ENCODE measurements at places on chromosomes 7 and 10. TPM values are rescaled to one million over a fixed set of nuclear protein-coding genes. Genes with fewer than 3 reads are reported as not detected.

The ABCB1 gene
- total RNA-seq, result not detected

The ATP6V1F gene
- total RNA-seq, result 162 TPM

DNA sequence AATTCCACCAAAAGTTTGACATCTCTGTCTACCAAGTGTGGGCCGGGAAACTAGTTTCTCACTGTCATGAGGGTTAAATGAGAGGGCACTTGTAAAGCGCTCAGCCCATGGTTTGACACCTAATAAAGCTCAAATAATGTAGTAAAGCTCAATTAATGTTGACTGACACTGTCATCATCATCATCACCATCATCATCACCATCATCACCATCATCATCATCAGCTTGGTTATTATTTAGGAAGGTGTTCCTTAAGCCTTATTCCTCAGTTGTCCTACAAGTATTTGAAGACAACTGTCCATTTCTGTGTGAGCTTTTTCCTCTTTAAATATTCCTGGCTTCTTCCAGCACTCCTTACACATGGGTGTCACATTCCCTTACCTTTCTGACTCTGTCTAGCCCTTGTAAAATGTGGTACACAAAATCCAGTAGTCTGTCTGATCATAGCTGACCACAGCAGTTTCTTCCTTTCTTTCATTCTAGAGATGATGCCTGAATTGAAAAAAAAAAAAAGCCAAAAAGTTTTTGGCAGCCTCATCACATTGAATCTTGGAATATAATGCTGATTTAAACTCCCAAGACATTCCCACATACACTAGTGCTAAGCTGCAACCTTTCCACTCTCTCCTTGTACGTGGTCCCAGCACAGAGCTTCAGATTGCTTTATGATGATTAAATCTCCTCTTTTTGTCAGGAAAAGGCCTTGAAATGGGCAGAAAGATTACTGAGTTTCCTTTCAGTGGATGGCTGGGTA is 40.6 kb upstream of the SEPHS1 start:
- H3K4me1 ChIP-seq, result no peaks in the 10 kb centered on the region
- H3K27ac ChIP-seq, result no peak overlapping the region
- DNase-seq, result no peak

- H3K27ac ChIP-seq, result no peak overlapping the region
- DNase-seq, result peak; percentile 92
- no peaks in the 10 kb centered on the region for H3K36me3 ChIP-seq
- peaks cover 37% of the 10 kb centered on the region for H3K27me3 ChIP-seq
- no peak overlapping the region for H3K4me3 ChIP-seq
- no peaks in the 10 kb centered on the region for H3K4me1 ChIP-seq
These were observed 6.0 kb downstream of the ASB10 start for GRCh38 chr7:151181011-151181431.

GRCh38 chr10:86321568-86321967 is 45.0 kb downstream of the GRID1 start:
- H3K36me3 ChIP-seq, result no peaks in the 10 kb centered on the region
- peak; percentile 57 for DNase-seq
- H3K27me3 ChIP-seq, result peaks cover 23% of the 10 kb centered on the region
- H3K4me1 ChIP-seq, result no peaks in the 10 kb centered on the region
- H3K27ac ChIP-seq, result no peak overlapping the region
- no peak overlapping the region for H3K4me3 ChIP-seq

DNA sequence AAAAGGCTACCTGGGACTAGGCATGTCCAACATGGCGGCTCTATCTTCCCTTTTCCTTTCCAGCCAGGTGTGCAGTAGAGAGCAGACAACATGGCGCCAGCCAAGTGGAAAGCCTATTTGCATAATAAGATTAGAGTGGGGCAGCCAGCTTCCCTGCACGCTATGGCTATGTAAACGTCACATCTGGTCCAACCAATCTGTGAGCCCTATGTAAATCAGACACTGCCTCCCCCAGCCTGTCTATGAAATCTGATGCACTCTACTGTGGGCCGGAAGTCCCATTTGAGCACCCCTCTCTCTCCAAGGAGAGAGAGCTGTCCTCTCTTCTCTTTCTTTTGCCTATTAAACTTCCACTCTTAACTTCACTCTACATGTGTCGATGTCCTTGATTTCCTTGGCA is 984.9 kb upstream of the AUTS2 start:
- no peak overlapping the region for H3K27ac ChIP-seq
- DNase-seq, result no peak
- no peaks in the 10 kb centered on the region for H3K4me1 ChIP-seq
- peaks cover 1% of the 10 kb centered on the region for H3K36me3 ChIP-seq
- H3K4me3 ChIP-seq, result no peak overlapping the region
